ENCODE measurements at places on chromosomes 7 and 10.

GRCh38 chr7:20199015-20199737 is 18.0 kb downstream of the MACC1 start:
- peak; percentile 89 for DNase-seq

DNA sequence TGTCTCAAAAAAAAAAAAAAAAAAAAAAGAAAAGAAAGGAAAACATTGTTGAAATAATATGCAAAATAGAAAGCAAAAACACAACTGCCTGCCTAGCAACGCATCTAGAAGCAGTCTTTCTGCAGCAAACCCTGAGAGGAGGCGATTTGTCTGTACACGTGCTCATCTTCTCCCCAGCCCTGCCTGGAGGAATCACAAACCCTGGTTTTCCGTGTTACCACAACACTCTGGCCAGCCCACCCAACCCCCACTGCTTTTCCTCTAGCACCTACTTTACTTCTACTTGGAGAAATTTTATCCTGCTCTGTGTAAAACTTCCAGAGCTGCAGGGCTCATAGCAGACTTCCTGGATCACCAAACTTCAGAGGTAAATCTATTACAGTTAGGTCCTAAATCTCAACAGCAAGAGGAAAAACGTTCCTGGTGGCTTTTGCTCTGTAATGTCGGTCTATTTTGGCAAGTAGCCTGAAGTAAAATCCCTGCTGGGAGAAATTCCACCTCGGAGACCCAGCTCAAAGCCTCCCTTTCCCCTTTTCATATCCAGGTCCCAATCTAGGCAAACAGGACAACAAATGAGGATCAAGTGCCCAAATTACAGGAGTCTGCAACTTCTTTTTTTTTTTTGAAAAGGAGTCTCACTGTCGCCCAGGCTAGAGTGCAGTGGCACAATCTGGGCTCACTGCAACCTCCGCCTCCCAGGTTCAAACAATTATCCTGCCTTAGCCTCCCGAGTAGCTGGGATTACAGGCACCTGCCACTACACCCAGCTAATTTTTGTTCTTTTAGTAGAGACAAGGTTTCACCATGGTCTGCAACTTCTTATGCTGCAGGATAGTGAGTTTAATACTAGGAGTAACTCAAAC is 91.6 kb downstream of the DNMBP start:
- DNase-seq = peak; percentile 65

GRCh38 chr10:96125142-96125515 is 5.0 kb upstream of the ZNF518A start:
- no peak for DNase-seq

DNA sequence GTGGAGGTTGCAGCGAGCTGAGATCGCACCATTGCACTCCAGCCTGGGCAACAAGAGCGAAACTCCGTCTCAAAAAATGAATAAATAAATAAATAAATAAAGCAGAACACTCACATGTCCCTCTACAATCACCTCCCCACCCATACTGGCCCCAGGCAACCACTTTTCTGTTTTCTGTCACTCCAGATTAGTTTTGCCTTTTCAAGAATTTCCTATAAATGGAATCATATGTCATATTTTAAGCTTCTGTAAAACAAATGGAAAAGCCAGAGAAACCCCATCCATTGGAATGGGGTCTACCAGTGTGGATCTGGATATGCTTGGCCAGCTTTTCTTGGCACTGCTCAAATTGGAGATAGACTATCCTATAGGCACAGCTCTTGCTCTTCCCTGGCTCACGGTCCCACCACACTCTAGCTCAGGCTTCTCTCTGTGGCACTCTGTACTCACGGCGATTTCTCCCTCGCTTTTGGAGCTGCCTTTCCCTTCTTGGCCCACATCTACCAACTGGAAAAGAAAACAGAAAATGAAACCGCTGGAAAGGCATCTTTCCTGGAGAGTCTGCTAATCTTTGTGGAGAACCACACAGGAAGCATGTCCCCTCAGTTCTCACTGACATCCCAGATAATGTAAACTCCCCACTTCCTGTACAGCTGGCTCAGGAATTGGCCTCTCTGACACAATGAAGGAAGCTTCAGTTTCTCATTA is 210.1 kb downstream of the JCAD start:
- no peak for DNase-seq

DNA sequence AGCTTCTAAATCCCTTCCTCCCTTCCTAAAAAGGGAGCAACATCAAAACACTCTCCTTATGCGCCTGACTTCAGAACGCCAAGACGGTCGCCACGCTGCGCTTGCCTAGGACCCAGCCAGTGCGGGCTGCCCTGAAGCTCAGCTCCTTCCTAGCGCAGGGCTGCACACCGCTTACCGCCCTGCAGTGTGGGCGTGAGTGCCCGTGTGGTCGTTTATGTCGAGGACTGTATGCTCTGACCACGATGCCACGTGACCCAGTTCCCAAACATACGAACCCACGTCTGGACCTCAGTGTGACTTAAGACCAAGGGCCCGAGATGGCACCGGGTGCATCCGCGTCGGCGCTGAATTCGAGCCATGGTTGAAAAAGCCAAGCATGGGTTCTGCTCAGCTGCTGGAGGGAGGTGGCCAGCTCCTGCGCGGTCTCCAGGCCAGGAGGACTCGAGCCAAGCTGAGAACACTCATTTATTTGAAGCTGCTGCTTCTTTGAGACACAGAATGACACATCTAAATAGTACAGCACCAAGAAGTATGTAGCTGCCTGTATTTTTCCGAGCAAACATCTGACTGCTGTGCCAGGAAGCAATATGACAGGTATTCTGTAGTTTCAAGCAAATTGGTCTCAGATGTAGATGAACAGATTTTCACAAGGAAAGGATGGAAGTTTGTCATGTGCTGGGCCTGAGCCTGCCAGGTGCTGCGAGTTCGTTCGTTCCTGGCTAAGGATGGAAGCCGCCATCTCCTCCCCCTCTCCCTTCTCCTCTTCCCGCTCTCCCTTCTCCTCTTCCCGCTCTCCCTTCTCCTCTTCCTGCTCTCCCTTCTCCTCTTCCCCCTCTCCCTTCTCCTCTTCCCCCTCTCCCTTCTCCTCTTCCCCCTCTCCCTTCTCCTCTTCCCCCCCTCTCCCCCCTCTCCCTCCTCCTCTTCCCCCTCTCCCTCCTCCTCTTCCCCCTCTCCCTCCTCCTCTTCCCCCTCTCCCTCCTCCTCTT is 184.7 kb downstream of the EBF3 start:
- DNase-seq = no peak

GRCh38 chr10:31618541-31619291 is 299.7 kb downstream of the ZEB1 start:
- DNase-seq = no peak

DNA sequence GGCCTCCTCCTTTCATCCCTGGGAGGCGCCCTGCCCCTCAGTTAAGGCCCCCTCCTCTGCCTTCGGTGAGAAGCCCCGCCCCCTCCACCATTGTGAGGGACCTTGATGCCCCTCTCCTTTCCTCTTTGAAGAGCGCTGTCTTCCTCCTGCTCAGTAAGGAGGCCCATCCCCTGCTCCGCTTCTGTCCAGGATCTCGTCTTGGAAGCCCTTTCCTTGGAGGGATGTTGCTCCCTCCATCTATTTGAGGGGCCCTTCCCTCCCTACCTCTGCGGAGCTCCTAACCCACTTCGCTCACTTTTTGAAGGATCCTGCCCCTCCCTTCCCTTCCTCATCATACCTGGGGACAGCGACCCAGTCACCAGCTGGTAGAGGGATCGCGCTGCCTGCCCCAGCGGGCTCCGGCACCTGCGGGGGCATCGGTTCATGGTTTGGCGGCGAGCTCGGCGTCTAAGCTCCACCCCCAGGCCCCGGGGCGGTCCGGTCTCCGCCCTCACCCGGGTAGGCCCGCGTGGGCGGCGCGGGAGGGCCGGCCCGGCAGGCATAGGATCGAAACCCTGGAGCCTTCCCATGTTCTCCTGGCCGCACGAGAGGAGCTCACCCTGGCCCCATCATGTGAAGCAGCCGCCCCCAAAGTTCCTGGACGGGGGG is 4.1 kb downstream of the KCNIP2 start:
- peak; percentile 59 for DNase-seq

DNA sequence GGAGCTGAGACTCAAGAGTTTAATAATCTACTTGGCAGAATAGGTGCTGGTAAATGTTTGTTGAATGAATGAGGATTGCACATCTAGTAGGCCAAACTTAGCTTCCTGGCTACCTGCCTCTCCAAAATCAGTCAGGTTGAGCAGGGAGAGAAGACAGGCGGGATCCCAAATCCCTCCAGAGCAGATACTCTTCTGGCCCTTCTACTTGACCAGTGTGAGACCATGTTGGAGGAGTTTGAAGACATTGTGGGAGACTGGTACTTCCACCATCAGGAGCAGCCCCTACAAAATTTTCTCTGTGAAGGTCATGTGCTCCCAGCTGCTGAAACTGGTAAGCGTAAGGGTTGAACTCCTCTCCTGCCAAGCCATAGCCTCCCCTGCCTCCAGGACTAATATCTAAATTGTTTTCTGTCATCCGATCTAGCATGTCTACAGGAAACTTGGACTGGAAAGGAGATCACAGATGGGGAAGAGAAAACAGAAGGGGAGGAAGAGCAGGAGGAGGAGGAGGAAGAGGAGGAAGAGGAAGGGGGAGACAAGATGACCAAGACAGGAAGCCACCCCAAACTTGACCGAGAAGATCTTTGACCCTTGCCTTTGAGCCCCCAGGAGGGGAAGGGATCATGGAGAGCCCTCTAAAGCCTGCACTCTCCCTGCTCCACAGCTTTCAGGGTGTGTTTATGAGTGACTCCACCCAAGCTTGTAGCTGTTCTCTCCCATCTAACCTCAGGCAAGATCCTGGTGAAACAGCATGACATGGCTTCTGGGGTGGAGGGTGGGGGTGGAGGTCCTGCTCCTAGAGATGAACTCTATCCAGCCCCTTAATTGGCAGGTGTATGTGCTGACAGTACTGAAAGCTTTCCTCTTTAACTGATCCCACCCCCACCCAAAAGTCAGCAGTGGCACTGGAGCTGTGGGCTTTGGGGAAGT is 2.2 kb upstream of the MBLAC1 start:
- peak; percentile 78 for DNase-seq

DNA sequence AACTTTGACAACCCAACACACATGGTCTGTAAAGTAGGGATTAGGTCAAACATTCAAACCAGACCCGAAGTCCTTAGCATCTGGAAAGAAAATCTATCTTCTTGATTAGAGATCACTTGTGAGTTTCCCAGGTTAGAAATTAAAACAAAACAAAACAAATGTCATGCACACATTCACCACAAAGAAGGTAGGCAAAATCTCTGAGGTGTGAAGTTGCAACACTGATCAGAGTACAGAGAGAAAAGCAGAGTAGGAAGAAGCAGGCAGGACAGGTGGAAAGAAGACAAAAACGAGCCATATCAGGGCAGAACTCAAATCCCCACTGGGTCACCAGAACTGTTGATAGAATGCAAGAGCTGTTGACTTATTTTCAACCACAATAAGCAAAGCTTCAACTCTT is 102.8 kb upstream of the THSD7A start:
- no peak for DNase-seq

DNA sequence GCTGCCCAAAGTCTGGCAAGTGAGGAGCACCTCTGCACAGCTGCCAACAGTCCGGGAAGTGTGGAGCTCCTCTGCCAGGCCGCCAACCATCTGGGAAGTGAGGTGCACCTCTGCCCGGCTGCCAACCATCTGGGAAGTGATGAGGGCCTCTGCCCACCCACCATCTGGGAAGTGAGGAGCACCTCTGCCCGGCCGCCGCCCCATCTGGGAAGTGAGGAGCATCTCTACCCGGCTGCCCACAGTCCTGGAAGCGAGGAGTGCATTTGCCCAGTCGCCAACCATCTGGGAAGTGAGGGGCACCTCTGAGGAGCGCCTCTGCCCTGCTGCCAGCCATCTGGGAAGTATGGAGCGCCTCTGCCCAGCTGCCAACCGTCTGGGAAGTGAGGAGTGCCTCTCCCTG is 893.7 kb downstream of the TYW1 start:
- no peak for DNase-seq

DNA sequence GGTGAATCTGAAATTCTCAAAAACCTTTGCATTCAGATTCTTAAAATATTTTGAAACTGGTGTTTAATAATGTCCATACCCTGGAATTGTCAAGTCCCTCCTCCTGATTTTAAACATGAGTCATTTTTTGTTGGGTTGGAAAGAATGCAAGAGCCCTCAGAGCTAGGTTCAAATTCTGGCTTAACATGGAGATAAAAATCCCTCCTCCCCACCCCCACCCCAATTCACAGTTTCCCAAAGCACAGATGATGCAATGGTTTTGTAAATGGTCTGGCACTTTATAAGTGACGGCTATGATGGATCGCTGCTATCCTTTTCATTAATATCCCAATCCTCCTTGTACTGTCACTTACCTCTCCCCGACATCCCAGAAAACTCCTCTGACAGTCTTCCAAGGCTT is 332.8 kb downstream of the PLXNA4 start:
- no peak for DNase-seq

GRCh38 chr7:44336491-44336890 is 11.1 kb upstream of the CAMK2B start:
- no peak for DNase-seq

DNA sequence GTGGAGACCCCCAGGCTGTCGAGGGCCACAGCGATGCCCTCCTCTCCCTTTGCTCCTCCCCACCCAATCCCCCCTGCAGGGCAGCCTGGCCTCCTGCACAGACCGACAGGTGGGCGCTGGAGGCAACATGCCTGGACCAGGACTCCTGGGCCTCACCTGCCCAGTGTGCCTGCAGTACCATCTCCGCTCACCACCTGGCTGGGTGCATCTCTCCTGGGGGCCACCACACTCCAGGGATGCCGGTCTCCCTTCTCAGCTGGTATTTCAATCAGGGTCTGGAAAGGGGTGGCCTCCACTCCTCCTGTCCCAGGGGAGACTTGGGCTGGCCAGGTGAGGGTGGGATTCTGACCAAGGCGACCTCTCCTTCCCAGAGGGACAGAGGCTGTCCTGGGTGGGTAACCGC is 17.2 kb upstream of the CFAP46 start:
- no peak for DNase-seq

- DNase-seq = no peak
Measured at GRCh38 chr7:50539725-50540124, 25.5 kb downstream of the DDC start.

GRCh38 chr7:69864822-69865221 is 266.5 kb downstream of the AUTS2 start:
- DNase-seq = no peak

- no peak for DNase-seq
Measured at GRCh38 chr10:120987359-120987758, 136.2 kb downstream of the WDR11 start.

GRCh38 chr10:122530177-122530576 is 30.4 kb upstream of the DMBT1 start:
- DNase-seq = no peak

- no peak for DNase-seq
Measured at GRCh38 chr10:29973921-29974320, 85.5 kb downstream of the JCAD start.
